ENCODE measurements at places on chromosomes 13 and 19.

DNA sequence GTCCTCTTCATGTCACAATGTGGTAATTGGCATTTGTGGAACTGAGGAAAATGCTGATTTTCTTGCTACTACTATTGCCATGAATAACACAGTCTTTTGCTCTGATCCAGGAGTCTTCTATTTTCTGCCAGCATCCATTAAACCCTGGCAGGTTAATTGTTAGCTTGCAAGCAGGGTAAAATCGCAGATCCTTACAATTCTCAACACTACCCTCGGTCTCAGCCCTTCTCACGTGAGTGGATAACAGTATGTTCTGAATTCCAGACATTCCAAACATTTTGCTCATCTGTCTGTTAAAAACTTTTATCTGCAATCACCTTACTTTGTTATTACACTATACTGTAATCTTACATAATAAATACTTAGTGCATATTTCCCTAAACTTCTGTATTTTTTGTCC, 251.3 kb upstream of the ATXN8OS start:
- no peak for DNase-seq

GRCh38 chr13:75299913-75300862, 181.8 kb downstream of the TBC1D4 start:
- DNase-seq: peak; percentile 52

DNA sequence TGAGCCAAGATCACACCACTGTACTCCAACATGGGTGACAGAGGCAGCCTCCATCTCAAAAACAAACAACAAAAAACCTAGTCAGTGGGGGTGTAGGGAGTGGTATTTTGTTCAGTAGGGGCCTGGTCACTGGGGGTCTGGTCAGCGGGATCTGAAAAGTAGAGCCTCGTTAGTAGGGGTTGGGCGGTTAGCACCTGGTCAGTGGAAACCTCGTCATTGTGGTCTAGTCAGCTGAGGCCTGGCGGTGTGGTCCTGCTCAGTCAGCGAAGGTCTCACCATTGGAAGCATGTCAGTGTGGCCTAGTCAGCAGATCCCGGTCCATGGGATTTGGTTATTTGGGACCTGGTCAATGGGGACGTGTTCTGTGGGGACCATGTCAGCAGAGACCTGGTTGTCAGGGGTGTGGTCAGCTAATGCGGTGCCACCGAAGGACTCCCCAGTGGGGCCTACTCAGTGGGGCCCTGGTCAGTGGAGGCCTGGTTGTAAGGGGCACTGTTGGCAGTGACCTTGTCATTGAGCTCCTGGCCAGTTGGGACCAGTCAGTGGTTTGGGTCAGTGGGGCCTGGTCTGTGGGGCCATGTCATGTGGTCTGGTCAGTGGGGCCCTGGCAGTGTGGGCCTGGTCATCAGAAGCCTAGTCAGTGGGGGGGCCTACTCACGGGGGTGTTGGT, 63.0 kb upstream of the TPM4 start:
- no peak for DNase-seq

- DNase-seq: peak; percentile 36
Observed at GRCh38 chr13:91154558-91155353, 192.7 kb upstream of the MIR17HG start.

DNA sequence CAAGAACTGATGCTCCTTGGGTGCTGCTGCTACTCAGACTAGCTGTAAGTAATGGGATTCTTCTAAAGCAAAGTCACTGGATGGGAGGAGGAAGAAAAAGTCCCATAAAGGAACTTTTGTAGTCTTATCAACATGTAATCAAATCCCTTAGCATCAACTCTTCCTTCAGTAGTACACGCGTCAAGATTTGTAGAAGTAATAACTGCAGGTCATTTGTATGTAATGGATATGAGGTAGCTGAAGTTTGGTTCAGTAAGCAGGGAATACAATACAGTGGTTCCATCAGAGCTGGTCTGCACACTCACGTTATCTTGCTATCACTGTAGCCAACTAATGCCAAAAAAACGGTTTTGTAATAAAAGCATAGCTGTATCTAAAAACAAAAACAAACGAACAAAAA, 72.4 kb upstream of the ZDHHC20 start:
- DNase-seq: no peak

DNA sequence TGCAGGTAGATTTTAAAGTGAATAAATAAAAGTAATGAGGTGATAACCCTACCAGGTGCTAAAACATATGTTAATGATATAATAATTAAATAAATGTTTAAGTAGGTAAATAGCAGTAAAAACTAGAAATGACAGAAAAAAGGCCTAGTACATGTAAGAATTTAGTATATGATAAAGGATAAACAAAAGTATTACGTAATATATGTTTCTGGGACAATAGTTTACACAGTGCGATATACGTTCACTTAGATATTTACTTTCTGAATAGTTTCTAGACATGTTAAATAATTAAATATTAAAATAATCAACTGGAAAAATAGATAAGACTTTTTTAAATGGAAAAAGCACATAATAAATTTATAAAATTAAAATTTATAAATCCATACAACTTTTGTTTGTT, 340.9 kb downstream of the LIG4 start:
- no peak for DNase-seq
